Stimulated activated CD4-positive, alpha-beta T cell treated with anti-CD3 and anti-CD28 coated beads, Interleukin-1b, Interleukin-23, amount 100 ng/mL, for 4 hours (primary cell): ENCODE measurements at places on chromosomes 5 and 9.

GRCh38 chr5:68239487-68239886, 23.9 kb downstream of the PIK3R1 start:
- peak; percentile 56 for DNase-seq

DNA sequence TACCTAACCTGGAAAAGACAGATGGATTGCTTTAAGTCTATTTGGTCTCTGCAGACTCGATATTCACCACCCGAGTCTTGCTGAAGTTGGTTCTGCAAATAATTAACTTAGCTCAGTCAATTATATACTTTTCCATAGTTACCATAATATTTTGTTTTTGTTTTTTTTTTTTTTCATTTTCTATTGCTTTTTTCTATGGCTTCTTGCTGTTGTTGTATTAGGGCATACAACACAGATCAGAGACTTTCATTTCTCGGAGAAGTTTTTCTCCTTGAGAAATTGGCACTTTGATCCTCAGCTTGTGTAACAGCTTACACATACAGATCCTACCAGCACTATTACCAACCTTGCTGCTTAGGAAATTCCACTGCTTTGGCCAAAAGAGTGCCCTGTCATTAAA, 88.0 kb downstream of the GPR21 start:
- no peak for DNase-seq

GRCh38 chr5:136192526-136193321, at the start of gene SMIM32:
SMIM32 (minus strand) TSS chr5:136193162; CDS start chr5:136192524, 638 bp downstream.
- DNase-seq: no peak

GRCh38 chr9:134327671-134328231, 1.5 kb downstream of the RXRA start:
- no peak for DNase-seq

DNA sequence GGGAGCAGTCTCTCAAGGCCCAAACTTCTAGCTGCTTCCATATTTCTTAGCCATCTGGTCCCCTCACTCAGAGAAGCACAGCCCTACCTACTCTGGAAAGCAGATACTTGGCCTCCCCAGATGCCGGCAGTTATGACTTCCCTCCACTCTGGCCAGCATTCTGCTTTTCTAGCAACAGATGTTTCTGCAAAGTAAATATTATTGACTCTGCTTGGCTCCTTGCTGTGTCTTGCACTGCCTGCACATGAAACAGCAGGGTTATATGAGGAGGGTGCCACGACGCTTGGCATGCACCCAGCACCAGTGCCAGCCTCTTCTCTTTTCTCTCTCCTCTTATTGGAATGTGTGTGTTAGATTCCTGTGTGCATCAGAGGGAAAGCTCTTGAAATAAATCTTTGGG, 99.7 kb downstream of the ARHGAP26 start:
- no peak for DNase-seq

- DNase-seq: no peak
Observed at GRCh38 chr9:109246533-109246932, 74.3 kb downstream of the EPB41L4B start.

GRCh38 chr5:132829742-132830435, 558 bp downstream of the SHROOM1 start:
- DNase-seq: peak; percentile 70

- DNase-seq: no peak
Observed at GRCh38 chr9:134375011-134375390, 48.7 kb downstream of the RXRA start.

GRCh38 chr9:129549139-129549538, 71.8 kb downstream of the C9orf50 start:
- no peak for DNase-seq

- DNase-seq: no peak
Observed at GRCh38 chr5:149771216-149771980, 41.3 kb downstream of the PPARGC1B start.

GRCh38 chr9:91207729-91208418, 153.8 kb downstream of the AUH start:
- no peak for DNase-seq

- DNase-seq: no peak
Observed at GRCh38 chr5:167557359-167557758, 734.1 kb upstream of the WWC1 start.

DNA sequence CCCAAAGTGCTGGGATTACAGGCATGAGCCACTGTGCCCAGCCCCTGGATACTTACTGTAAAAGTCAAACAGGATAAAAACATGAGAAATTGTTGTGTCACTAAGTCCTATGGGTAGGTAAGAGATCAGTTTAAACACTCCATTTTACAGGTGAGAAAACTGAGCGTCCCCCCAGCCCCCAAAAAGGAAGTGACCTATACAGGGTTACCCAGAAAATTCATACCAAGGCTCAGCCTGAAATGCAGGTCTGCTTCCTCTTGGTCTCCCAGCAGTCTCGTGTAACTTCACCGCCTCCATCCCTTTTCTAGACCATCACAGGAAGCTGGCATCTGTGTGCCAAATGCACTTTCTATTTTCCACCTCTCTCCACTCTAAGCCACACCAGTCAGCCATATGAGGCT, 57.2 kb downstream of the TMOD1 start:
- no peak for DNase-seq

DNA sequence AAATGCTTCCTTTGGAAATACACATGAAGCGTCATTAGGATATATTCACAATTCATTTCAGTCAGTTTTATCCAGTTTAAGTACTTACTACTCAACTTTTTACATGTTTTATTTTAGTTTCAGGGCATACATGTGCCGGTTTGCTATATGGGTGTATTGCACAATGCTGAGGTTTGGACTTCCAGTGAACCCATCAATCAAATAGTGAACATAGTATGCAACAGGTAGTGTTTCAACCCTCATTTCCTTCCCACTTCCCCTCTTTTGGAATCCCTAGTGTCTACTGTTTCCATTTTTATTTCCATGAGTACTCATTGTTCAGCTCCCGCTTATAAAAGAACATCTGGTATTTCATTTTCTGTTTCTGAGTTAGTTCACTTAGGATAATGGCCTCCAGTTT, 74.7 kb downstream of the TMEM161B start:
- DNase-seq: no peak

DNA sequence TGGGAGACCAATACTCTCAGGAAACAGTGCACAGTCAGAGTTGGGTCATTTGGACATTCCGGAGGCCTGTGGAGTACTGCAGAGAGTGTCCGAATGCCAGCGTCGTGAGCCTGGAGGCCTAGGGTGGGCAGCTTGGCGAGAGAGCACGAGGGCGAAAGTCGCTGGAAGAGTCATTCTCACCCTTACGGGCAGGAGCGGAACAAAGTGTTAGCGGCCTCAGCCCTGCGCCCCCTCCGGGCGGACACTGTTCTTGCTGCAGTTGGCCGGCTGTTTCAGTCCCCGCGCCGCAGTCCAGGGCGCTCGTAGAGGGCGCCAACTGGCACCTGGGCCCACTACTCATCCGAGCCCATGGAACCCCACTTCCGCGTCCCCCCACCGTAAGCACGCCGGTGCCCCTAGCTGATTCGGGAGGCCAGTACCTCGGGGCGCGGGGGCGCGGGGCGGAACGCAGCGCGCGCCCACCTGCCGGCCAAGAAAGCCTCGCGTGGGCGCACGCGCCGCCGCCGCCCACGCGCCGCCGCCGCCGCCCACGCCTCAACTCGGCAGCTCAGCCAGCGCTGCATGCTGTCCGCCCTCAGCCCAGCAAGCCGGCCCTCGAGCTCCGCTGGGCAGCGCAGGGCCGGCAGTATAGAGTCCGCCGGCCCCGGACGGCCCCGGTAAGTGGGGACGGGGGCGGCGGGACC, 99.7 kb upstream of the CCL21 start:
- no peak for DNase-seq

GRCh38 chr9:105194234-105194633, 50.2 kb upstream of the SLC44A1 start:
- DNase-seq: no peak

- no peak for DNase-seq
Observed at GRCh38 chr9:125538092-125538473, 168.9 kb downstream of the MAPKAP1 start.

DNA sequence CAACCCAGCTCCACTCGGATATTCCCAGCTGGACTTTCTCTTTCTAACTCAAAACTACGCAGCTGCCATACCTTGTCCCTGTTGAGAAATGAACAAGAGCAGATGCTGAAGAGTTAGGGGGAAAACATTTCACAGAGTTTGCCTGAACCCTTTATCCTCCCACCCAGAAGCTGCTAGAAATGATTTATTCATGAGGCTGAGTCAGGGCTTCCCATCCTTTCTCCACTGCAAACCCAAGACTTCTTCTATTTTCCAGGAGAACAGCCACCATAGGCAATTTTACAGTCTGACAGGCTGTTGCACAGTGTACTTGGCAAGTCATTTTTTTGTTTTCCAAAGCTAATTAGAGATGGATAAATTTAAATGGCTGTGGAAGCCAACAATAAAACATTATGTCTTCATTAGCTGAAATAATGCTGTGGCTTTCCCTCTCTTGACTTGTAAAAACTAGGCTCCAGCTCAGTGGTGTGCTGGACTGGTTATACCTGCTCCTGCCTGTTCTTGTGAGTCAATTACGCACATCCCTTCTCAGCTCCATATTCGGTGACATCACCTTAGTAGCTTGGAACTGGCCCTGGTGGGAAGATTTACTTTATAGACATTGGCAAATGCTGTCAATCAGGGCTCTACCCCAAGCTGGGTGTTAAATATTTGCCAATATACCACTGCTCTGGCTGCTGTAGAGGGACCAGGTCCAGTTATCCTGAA, 71.9 kb downstream of the KIF4B start:
- no peak for DNase-seq

GRCh38 chr9:91896513-91897121, 53.4 kb downstream of the ROR2 start:
- no peak for DNase-seq

DNA sequence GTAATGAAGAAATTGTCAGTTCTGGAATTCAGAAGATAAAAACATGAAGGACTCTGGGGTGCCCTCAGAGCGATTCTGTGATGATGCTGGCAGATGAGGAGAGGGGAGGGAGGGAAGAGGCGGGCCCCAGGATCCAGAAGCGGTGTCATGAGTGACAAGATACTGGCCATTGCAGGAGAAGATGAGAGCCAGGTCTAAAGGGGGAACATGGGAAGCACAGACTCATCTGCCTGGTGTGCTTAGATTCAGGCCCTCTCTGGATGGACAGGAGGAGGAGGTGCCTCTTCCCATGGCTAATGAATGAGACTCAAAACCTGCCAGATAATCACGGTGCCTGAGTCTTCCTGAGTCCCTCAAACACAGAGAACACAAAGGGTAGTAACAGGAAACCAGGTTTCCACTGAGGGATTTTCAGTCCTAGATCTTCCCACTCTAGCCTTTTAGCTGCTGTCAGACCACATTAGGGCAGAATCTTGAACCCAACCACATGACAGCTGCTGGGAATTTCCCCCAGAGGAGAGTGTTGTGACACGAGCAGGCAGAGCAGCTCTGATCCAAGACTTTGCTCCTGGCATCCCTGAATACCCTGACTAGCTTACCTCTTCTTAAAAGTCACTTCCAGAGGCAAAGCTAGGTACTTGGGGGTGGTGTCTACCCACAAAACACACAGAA, 28.2 kb upstream of the HSPA9 start:
- no peak for DNase-seq

GRCh38 chr5:12316812-12317211, 412.6 kb upstream of the CTNND2 start:
- DNase-seq: no peak

DNA sequence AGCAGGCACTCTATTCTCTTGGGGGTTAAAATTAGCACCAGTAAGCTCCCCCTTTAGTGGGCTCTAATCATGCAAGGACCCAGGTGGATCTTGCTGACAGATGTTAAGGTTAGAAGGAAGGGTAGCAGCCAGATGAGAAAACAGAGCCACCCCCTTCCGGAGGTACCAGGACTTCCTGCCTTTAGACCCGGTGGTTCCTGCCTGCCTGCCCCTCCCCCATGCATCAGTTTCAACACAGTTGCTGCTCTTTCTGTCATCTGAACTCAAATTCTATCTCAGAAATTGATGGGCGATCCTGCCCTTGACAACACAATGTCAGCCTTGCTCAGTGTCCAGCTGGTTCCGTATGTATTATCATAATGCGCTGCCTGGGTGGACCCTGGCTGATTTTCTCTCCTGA, 287.3 kb downstream of the EBF1 start:
- peak; percentile 27 for DNase-seq

DNA sequence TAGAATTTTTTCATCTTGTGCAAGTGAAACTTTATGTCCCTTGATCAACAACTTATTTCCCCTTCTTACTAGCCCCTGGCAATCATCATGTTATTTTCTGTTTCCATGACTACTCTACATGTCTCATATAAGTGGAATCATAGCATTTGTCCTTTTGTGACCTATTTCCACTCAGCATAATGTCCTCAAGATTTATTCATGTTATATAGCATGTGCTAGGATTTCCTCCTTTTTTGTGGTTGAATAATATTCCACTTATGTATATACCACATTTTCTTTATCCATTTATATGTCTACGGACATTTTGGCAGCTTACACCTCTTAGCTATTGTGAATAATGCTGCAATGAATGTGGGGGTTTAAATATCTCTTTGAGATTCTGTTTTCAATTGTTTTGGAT, 21.0 kb downstream of the FSD1L start:
- DNase-seq: no peak

DNA sequence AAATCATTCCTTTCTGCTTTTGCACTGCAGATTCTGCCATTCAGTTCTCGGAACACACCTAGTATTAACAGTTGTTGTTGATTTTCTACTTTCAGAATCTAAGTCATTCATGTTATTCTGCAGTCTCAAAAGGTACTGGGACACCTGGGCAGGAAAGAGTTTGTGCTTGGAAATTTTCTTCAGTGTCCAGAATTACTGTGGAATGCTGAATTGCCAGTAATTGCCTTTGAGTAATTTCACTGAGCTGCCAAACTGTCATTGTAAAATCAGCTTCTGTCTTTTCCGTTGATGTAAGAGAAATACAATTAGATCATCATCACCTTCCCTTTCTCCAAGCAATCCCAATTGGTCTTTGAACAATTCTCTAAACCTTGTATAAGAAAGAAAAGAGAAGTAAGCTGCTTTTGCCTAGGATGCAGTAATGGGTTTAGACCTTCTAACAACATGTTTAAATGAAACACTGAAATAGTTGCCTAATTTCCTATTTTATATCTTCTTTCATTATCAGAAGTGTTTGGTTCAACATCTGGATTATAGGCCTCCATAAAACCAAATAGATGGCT, 75.7 kb upstream of the TGFBR1 start:
- no peak for DNase-seq

DNA sequence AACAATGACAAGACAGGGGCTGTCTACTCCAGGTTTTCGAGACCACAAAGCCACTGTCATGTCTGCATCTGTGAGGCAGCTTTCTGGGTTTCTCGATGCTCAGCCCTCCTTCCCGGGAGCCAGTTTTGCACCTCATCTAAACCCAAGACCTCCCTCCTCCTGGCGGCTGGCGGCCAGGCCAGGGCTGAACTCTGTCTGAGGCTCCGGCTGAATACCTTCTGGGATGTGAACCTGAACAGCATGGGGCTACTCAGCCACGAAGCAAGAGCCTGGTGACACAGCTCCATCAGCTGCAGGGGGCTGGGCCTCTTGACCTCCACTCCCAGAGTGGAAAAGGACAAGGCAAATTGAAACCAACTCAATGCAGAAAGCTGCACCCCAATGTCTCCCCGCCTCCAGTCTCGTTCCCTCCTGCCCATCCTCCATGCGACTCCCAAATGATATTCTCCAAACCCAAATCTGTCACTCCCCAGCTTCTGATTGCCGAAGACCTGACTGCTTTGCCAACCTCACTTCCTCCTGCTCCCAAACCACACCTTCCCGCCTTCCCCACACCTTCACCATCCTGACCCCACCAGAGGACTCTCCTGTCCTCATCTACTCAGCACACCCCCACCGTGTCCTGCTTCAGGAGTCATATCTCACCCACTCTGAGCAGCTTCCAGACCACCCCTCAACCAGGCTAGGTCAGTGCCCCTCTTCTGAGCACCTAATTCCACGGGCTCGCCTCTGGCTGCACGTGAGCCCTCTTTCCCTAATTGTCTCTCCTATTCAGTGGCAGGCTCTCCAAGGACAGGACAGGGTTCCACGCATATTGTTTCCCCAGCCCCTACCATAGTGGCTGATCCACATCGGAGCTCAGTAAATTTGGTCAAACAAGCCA, 4.5 kb downstream of the ANKS6 start:
- DNase-seq: no peak
